Temporal lobe (tissue), 4 donors: ENCODE measurements at places on chromosomes 5 and 9. TPM values are rescaled to one million over a fixed set of nuclear protein-coding genes. Genes with fewer than 3 reads are reported as not detected.

TCERG1 gene
- 65.9 TPM for total RNA-seq

DOCK8 gene
- total RNA-seq, result 3.4 TPM

MOB3B gene
- total RNA-seq, result 7.6 TPM

DMRT3 gene
- total RNA-seq, result not detected

NIM1K gene
- 5.9 TPM for total RNA-seq
